Bronchial epithelial cell (primary cell): ENCODE measurements at places on chromosomes 6 and 20. TPM values are rescaled to one million over a fixed set of nuclear protein-coding genes. Genes with fewer than 3 reads are reported as not detected.

Gene MYCT1
- 0.13 and 0.53 TPM in 2 replicates for total RNA-seq

Gene TAGAP
- under 0.01 TPM in 2 replicates for total RNA-seq

Gene ADGRB3
- not detected in 2 replicates for total RNA-seq

GRCh38 chr20:50794181-50794845 is 548 bp upstream of the BCAS4 start:
- DNase-seq = no peak

Gene GUCA1A
- not detected in 2 replicates for total RNA-seq

Gene OPRM1
- not detected in 2 replicates for total RNA-seq

Gene CALHM4
- total RNA-seq = under 0.01 TPM in 1 of 2 replicates, not detected in the other

Gene TREM2
- total RNA-seq = 0.53 and 1.9 TPM in 2 replicates

DNA sequence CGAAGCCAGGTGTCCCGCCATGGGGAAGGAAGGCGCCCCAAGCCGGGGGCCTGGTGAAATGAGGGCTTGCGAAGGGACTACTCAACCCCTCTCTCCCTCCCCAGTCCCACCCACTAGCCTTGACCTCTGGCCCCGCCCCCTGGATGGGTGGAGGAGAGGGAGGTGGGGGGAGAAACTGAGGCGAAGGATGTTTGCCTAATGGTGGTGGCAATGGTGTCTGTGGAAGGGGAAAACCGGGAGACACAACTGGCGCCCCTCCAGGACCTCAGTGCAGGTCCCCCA is at the start of gene POU5F1:
Gene POU5F1, minus strand, starts transcription at position 83 of the 282 bp plus-strand sequence. Its CDS starts 62 bp downstream, at position 21.
- no peak for DNase-seq

DNA sequence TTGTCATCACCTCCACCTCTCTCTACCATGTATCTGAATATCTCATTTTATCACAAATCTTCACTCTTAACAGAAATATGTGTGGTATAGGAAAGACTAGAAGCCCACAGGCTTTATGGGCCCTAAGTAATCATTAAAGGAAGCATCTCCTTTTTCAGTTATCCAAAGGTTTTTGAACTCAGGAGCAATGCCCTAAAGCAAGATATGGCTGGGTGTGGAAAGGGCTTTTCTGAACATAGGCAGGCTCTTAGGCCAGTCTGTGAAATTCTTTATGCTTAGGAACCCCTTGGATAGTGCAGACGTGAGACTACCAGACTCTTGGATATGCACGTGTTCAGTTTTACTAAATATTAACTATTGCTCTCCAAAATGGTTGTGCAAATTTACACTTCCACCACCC is 99.5 kb downstream of the ADTRP start:
- DNase-seq = no peak

- peak; percentile 50 for DNase-seq
These were observed 32.0 kb downstream of the POM121L2 start for GRCh38 chr6:27280064-27280539.

GRCh38 chr6:76342611-76343160 is 270.2 kb upstream of the IMPG1 start:
- no peak for DNase-seq

Gene SNX21
- total RNA-seq = 6.8 and 15.5 TPM in 2 replicates

Gene TSBP1
- total RNA-seq = not detected in 2 replicates

DNA sequence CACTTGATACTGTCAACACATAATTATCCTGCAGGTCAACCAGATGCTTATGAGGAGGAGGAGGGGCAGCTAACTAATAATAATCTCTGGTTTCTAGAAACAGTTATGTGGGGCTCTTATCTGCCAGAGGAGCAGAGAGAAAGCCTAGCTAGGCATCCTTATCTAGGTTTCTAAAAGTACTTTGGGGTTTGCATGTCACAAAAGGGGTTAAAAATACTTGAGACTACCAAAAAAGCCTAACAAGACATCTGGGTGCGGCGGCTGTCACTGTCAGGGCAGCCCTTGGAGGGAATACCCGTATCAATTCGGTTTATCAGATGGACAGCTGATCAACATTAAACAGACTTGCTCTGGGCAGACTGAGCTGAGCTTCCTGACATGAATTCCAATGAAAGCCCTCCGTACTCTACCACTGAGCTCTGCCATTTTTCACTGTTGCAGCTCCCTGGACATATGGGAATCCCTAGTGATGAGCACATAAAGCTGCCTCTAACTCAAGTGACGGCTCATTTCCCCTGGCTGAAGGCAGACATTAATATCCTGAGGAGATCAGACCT is 166.6 kb downstream of the PDSS2 start:
- no peak for DNase-seq

DNA sequence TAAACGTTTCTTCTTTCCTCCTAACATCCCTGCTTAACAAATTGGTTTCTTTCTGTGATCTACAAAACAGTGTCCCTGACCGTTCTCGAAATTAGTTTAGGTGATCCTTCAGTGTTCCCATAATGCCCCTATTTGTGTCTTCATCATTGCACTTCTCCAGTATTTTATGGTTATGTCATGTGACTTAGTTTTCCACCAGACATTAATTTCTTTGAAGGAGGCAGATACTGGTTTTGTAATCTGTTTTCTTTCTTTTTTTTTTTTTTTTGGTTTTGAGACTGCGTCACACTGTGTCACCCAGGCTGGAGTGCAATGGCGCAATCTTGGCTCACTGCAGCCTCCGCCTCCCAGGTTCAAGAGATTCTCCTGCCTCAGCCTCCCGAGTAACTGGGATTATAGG is 49.2 kb downstream of the FAM217A start:
- no peak for DNase-seq

Gene RIPK1
- 12.6 and 17.4 TPM in 2 replicates for total RNA-seq

- DNase-seq = peak; percentile 54
These were observed 71.4 kb upstream of the MYLIP start for GRCh38 chr6:16057446-16057845.

Gene CPXM1
- not detected in 2 replicates for total RNA-seq

Gene SPATS1
- total RNA-seq = not detected in 2 replicates

- peak; percentile 95 for DNase-seq
These were observed 496.0 kb upstream of the MARCKS start for GRCh38 chr6:113361014-113361645.

Gene OOEP
- total RNA-seq = not detected in 2 replicates

DNA sequence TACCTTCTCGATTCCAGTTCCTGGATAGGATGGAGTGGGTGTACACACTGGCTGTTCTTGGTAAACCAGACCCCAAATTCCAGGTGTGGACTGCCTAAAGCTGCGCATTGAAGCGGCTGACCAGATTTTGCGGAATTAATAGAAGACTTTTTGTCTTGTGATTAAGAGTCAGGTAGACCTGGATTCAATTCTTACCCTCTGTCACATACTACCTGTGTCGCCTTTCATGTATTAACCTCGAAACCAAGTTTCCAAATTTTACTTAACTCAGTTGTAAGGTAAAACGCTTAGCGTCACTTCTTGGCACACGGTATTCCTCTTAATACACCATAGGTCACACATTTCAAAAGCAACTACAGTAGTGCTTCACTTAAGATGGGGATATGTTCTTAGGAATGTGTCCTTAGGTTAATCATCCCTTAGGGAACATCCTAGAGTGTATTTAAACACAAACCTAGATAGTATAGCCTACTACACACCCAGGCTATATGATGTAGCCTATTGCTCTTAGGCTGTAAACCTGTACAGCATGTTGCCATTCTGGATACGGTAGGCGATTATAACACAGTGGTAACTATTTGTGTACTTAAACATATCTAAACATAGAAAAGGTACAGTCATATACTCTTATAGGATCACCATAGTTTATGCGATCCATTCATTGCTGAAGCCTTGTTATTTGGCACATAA is 733 bp upstream of the GOPC start:
- no peak for DNase-seq

Gene TNNC2
- total RNA-seq = 0.38 TPM in 1 of 2 replicates, not detected in the other

DNA sequence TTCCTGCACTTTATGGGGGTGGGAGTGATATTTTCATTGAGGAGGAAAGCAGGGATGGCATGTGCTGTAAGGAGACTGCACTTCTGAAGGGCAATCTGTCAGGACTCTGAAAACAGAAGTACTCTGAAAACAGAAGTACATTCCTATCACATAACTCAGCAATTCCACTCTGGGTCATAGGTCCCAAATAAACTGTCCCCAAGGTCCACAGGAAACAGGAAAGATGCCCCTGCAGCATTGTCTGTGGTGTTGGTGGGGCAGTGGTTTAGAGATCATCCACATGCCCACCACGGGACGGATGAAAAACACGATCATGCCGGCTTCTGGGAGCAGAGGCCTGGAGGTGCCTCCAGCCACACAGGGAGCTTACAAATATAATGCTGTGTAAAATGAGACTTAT is 150.3 kb downstream of the OTOR start:
- no peak for DNase-seq

Gene FRK
- 1.3 and 3.1 TPM in 2 replicates for total RNA-seq

- DNase-seq = no peak
These were observed 11.4 kb downstream of the ULBP3 start for GRCh38 chr6:150057501-150057951.

DNA sequence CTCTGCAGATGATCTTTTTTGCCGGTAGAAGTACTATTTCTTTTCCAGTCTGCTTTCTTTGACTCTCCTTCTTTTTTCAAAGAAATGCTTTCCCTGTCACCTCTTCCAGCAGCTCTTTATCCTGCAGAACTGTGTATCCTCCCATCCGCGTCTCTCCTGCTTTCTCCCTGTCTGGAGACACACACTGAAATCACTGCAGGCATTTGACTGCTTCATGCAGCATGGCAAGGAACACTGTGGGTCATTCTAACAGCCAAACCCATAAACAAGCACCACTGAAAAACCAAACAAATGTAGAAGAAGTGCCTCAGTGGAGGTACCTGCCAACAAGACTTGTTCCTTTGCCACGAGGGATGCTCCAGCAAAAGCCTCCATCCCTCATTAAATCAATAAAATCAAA is 403.7 kb upstream of the CITED2 start:
- no peak for DNase-seq

- no peak for DNase-seq
These were observed 1.4 kb downstream of the CST8 start for GRCh38 chr20:23492292-23492691.

GRCh38 chr6:35948725-35949124 is 27.8 kb upstream of the SRPK1 start:
- peak; percentile 32 for DNase-seq

- no peak for DNase-seq
These were observed 97.3 kb downstream of the SLX4IP start for GRCh38 chr20:10532361-10532760.

- DNase-seq = no peak
These were observed 609.3 kb upstream of the ADGRB3 start for GRCh38 chr6:68025764-68026163.

DNA sequence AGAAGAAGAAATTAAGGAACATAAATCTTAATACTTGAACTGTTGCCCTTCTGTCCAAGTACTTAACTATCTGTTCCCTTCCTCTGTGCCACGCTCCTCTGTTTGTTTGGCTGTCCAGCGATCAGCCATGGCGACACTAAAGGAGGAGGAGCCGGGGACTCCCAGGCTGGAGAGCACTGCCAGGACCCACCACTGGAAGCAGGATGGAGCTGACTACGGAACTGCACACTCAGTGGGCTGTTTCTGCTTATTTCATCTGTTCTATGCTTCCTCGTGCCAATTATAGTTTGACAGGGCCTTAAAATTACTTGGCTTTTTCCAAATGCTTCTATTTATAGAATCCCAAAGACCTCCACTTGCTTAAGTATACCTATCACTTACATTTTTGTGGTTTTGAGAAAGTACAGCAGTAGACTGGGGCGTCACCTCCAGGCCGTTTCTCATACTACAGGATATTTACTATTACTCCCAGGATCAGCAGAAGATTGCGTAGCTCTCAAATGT is 17.1 kb downstream of the IRF4 start:
- peak; percentile 39 for DNase-seq

DNA sequence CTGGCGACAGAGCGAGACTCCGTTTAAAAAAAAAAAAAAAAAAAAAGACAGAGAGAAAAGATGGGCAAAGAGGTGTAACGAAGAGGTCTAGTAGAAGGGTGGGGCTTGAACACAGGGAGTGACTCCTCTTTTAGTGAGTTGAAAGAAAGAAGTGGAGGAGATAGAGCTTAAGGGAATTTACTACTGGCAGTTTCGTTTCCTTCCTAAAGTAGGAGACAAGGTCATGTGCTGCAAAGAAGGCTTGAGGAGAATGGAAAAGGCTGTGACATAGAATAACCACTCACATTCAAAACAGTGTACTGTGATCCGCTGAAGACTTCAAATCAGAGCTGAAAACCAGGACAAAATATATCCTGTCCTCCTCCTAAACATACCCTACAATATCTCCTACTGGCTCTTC is 63.8 kb upstream of the EIF2S2 start:
- DNase-seq = no peak

Gene PLEKHG1
- 10.5 and 26.2 TPM in 2 replicates for total RNA-seq

- DNase-seq = no peak
These were observed 711.1 kb downstream of the HDGFL1 start for GRCh38 chr6:23280437-23280836.

- peak; percentile 93 for DNase-seq
These were observed 38.7 kb downstream of the RGS17 start for GRCh38 chr6:153092082-153093013.

Gene TFAP2C
- 2.9 and 5.1 TPM in 2 replicates for total RNA-seq
